ENCODE measurements at places on chromosomes 7 and 10.

- no peak for DNase-seq
Observed at GRCh38 chr10:48772059-48772458, 87.4 kb downstream of the WDFY4 start.

GRCh38 chr7:90532231-90532929, 62.9 kb downstream of the PTTG1IP2 start:
- DNase-seq: no peak

GRCh38 chr7:102004848-102005247, 187.4 kb downstream of the CUX1 start:
- DNase-seq: no peak

DNA sequence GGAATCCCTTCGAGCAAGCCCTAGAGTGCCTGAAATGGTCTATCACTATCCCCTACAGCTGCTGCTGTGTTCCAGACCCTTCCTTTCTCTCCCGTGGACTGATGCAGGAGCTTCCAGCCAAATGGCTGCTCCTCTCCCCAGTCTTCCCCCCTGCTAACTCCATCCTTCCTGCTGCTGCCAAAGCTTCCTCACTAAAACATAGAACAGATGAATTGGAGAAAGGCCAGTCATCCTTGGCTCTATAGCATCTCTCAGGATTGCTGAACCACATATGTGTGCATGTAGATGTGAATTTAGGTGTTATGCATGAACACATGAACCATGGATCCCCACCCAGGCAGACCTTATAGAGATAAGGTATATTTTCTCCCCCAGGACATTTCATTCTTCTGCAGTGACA, 60.7 kb downstream of the GPR26 start:
- DNase-seq: no peak

GRCh38 chr7:50743016-50743415, 39.7 kb downstream of the GRB10 start:
- DNase-seq: no peak

- no peak for DNase-seq
Observed at GRCh38 chr7:93367254-93367653, 135.1 kb downstream of the VPS50 start.

DNA sequence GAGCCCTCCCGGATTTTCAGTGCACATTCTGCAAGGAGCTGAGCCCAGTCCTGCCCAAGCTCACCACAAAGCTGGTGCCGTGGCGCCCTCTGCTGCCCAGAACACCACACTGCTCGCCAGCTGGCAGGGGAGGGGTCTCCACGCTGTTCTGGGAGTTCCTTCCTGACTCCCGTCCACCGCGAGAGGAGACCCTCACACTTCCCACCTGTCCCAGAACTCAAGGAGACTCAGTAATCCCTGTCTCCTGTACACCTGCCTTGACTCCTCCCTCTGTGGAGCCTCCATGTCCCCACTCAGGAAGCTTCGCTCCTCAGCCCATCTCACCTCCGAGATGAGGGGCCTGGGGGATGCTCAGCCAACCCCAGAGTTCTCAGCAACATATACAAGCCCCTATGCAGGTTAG, 11.3 kb downstream of the C10orf105 start:
- no peak for DNase-seq

DNA sequence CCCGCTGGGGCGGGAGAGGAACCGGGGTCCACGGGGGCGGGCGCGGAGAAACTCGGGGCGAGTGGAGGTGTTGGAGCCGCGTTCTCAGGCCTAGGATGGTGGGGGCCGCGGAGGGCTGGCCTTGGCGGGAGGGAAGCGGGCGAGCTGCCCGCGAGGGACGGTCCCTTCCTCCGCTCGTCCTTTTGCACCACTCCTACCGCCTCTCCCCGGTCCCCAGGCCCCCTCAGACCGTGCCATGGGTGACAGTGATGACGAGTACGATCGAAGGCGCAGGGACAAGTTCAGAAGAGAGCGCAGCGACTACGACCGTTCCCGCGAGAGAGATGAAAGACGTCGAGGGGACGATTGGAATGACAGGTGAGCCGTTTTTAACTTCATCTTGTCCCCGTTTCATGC, 451 bp downstream of the SRRT start:
- no peak for DNase-seq

DNA sequence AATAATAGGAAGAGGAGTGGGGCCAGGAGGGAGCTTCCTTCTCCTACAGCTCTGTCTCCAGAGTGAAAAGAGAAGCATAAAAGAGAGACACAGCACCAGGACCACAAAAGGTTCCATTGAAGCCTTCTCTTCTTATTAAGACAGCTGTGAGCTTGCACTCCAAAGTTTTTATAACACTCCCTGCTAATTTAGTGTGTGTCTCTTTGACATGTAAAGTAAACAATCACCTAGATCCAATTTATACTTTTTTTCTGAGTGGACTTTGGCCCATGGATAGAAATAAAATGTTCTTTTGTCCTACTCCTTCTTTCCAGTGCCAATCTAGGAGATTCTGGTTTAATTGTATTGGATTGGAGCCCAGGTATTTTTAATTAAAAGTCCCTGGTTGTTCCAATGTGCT, at the start of gene CYP2C8:
Gene CYP2C8, minus strand, starts transcription at position 212 of the 400 bp plus-strand sequence. Its CDS starts 95 bp downstream, at position 117.
- no peak for DNase-seq

- DNase-seq: peak; percentile 41
Observed at GRCh38 chr10:31977440-31978155, 49.0 kb upstream of the ARHGAP12 start.

GRCh38 chr7:124577256-124577655, 188.3 kb downstream of the GPR37 start:
- no peak for DNase-seq
